Parietal lobe (tissue), 2 donors: ENCODE measurements at places on chromosomes 16 and 17. TPM values are rescaled to one million over a fixed set of nuclear protein-coding genes. Genes with fewer than 3 reads are reported as not detected.

Gene CCL5
- not detected for total RNA-seq

Gene KRTAP4-1
- not detected for total RNA-seq

Gene TSPOAP1
- 91.7 TPM for total RNA-seq

Gene TBKBP1
- 19.1 TPM for total RNA-seq

Gene CHTF8
- 43.5 TPM for total RNA-seq

Gene AOC2
- 2.5 TPM for total RNA-seq

Gene SPAG9
- total RNA-seq = 475 TPM

Gene NT5M
- 5.0 TPM for total RNA-seq

Gene ZC3H7A
- total RNA-seq = 75.7 TPM

Gene MED13
- 198 TPM for total RNA-seq

Gene P3H4
- total RNA-seq = 12.8 TPM

Gene WNK4
- total RNA-seq = not detected

Gene GUCY2D
- total RNA-seq = not detected

Gene PLA2G10
- total RNA-seq = not detected

Gene DNAAF8
- total RNA-seq = 0.31 TPM

Gene CD300A
- total RNA-seq = 2.5 TPM

Gene APPBP2
- total RNA-seq = 66.4 TPM

Gene ALOXE3
- 0.63 TPM for total RNA-seq

Gene HYDIN
- 75.1 TPM for total RNA-seq

Gene IL34
- total RNA-seq = 2.8 TPM

Gene PTGES3L
- 2.5 TPM for total RNA-seq

Gene CMTM3
- 8.1 TPM for total RNA-seq

Gene HES7
- 1.9 TPM for total RNA-seq

Gene TRAF7
- 34.7 TPM for total RNA-seq

Gene ACSM3
- under 0.01 TPM for total RNA-seq

Gene P2RX1
- total RNA-seq = 0.31 TPM

Gene NPIPA2
- total RNA-seq = 3.8 TPM

Gene MAF
- 21.6 TPM for total RNA-seq

Gene G6PC1
- not detected for total RNA-seq

Gene MYO15A
- total RNA-seq = 9.4 TPM

Gene ALDH3A1
- total RNA-seq = not detected

Gene RND2
- total RNA-seq = 3.4 TPM

Gene C16orf87
- total RNA-seq = 32.9 TPM

Gene CFAP20
- total RNA-seq = 83.9 TPM
